ENCODE measurements at places on chromosomes 5 and 9.

GRCh38 chr5:141623186-141623585 lies 4.4 kb upstream of the DIAPH1 start:
- no peak for DNase-seq

DNA sequence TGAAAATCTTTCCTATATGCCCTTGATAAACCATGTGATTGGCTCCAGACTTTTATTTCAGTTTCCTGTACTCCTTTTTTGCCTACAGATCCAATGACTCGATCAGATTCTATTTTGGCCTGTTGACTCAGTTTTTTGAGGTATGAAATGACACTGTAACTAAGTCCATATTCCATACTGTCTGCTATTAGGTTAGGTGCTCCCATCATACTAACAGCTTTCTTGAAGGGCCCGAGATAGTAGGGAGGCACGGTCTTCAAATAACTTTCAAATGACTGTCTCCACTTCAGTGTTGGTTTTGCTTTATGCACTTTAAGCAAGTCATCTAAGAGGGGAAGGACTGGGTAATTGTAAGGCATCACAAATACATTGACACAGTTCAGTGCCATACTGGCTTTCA lies 295.4 kb upstream of the DAB2 start:
- no peak for DNase-seq

GRCh38 chr9:17272536-17272935 lies 137.7 kb downstream of the CNTLN start:
- no peak for DNase-seq

- DNase-seq = no peak
Observed at GRCh38 chr9:6414247-6414641, 1.2 kb downstream of the UHRF2 start.

DNA sequence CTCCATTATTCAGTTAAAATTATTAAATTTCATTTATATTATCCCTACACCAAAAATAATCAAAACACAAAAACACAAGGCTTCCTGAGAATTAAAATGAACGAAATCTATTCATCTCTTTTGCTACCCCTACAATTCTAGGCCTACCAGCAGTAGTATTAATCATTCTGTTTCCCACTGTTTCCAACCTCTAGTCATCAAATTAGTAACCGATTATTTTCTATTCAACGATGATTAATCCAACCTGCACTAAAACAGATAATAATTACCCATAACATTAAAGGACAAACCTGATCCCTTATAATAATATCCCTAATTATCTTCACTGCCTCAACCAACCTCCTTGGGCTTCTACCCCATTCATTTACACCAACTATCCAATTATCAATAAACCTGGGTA lies 86.0 kb downstream of the INSL6 start:
- DNase-seq = no peak

DNA sequence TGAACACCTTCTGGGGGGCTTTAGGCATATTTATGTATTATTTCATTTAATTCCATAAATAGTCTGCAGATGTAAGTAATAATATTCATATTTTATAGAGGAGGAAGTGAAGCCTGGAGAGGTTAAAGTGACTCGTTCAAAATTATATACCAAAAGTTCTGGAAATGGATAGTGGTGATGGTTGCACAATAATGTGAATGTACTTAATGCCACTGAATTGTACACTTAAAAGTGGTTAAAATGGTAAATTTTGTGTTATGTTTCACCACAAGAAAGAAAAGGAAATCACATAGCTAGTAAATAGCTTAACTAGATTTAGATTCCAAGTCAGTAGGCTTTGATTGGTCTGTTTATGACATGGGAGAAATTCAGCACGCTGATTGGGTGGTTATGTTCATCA lies 13.0 kb upstream of the TMEFF1 start:
- no peak for DNase-seq

DNA sequence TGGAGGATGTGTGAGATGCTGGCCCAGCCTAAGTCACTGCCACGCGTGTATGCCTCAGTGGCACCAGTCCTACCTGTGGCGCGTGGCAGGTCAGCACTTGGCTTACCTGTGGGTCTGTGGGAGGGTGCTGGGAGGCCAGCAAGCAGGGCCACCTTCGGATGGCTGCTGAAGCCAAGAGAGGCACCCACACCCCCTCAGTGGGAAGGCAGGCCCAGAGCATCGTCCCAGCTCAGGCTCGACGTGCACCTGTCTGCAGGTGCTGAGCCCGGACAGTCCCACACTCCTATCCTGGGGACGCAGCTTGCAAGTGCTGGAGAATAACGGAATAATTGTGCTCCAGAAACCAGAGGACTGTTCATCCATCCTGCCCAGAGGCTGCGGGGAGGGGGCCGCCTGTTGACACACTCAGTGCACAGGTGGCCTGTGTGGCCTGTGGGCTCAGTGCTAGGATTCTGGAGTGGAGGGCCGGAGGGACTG lies 24.0 kb downstream of the NKD2 start:
- DNase-seq = no peak

DNA sequence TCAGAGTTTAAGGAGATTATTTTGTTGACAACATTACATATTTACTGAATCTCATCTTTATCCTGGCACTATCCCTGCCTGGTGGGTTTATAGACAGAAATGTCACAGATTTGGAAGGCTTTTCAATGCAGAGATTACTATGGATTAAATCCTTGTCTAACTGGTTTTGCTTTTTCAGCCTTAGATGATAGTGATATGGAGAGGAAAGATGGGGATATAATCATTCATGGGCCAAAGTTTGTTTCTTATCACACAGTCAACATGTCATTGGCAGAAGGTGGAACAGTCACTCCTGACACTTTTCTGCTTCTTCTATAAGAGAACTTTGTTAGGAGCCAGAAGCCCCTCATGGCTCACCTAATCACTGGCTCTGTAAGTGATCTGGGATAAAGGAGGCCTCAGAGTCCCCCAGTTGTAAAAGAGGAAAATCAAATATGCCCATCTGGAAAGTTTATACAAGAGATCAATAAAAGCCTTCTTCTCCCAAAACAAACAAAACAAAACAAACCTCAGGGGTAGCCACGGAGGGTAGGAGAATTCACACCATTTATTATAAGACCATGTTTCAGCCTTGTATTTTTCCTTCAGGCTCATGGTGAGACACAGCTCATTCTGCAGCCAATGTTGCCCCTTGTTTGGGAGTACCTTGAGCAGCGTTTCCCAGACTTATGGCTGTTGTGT lies 101.2 kb downstream of the PCSK1 start:
- DNase-seq = no peak

- no peak for DNase-seq
Observed at GRCh38 chr5:178155065-178155464, 1.4 kb upstream of the NHP2 start.

DNA sequence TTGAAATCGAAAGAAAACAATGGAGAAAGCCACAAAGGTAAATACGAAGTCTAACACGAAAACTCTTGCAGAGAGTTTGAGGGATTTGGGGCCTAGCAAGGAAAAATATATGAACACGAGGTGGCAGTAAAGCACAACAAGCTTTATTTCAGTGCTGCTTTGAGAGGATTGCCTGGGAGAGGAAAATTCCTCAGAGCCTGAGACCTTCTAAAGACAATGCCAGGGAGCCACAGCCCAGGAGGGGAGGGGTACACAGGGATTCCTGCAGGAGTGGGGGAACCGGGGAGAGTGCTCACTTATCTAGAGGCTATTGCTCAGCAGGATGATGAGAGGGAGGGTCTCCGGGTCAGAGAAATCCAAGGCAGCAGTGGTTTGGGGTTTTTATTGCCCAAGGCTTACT lies 134.9 kb upstream of the ADCY2 start:
- DNase-seq = no peak

GRCh38 chr9:5002811-5003210 lies 17.7 kb downstream of the JAK2 start:
- no peak for DNase-seq

GRCh38 chr5:123885081-123885480 lies 373.1 kb downstream of the CSNK1G3 start:
- DNase-seq = no peak

DNA sequence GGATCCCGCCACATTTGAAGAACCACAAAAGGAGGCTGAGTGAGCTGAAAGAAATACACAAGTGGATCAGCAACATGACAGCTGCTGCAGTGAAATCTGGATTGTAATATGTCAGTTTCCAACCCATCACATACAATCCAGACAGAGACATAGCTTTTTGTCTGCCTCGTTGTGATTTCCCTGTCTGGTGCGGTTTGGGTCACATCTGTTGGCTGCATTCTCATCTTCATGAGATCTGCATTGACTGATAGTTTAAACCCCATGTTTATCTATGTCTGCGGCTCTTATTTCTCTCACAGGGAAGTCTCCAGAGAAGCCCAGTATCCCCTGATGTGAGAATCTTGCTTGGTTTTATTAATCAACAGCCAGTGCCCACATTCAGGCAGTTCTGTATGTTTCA lies 403.1 kb upstream of the ZNF608 start:
- DNase-seq = no peak
